A375 (cell line): ENCODE measurements at places on chromosomes 2 and 18. TPM values are rescaled to one million over a fixed set of nuclear protein-coding genes. Genes with fewer than 3 reads are reported as not detected.

The BMP10 gene
- total RNA-seq = not detected in 2 replicates

The FAM117B gene
- total RNA-seq = 2.0 and 2.1 TPM in 2 replicates

The GALR1 gene
- not detected in 2 replicates for total RNA-seq

The KCNIP3 gene
- 1.5 and 2.7 TPM in 2 replicates for total RNA-seq

The RNF152 gene
- 0.57 and 1.2 TPM in 2 replicates for total RNA-seq

The TMEM178A gene
- 0.38 TPM in 1 of 2 replicates, not detected in the other for total RNA-seq

The COX5B gene
- 570 and 601 TPM in 2 replicates for total RNA-seq

The CD8B gene
- not detected in 2 replicates for total RNA-seq

The TGIF1 gene
- 60.6 and 67.9 TPM in 2 replicates for total RNA-seq

The C2orf80 gene
- total RNA-seq = not detected in 2 replicates
